ENCODE measurements at places on chromosomes 1 and 21. TPM values are rescaled to one million over a fixed set of nuclear protein-coding genes. Genes with fewer than 3 reads are reported as not detected.

ZBTB8B gene
- total RNA-seq = 0.03 TPM

DAB1 gene
- total RNA-seq = 2.0 TPM

SPRR3 gene
- total RNA-seq = not detected

BSND gene
- total RNA-seq = not detected

RNU1-2 gene
- total RNA-seq = 2,378 TPM

CFHR5 gene
- not detected for total RNA-seq

KIF17 gene
- 0.20 TPM for total RNA-seq

RAB7B gene
- 0.69 TPM for total RNA-seq

PCSK9 gene
- 9.2 TPM for total RNA-seq

DNM3 gene
- 6.4 TPM for total RNA-seq
